Prostate gland (tissue), 2 donors: ENCODE measurements at places on chromosomes 3 and 15. TPM values are rescaled to one million over a fixed set of nuclear protein-coding genes. Genes with fewer than 3 reads are reported as not detected.

The AGBL1 gene
- 0.23 TPM for total RNA-seq

The TTC21A gene
- total RNA-seq: 9.0 TPM

The TFG gene
- 80.6 TPM for total RNA-seq

The FNDC3B gene
- 62.4 TPM for total RNA-seq

DNA sequence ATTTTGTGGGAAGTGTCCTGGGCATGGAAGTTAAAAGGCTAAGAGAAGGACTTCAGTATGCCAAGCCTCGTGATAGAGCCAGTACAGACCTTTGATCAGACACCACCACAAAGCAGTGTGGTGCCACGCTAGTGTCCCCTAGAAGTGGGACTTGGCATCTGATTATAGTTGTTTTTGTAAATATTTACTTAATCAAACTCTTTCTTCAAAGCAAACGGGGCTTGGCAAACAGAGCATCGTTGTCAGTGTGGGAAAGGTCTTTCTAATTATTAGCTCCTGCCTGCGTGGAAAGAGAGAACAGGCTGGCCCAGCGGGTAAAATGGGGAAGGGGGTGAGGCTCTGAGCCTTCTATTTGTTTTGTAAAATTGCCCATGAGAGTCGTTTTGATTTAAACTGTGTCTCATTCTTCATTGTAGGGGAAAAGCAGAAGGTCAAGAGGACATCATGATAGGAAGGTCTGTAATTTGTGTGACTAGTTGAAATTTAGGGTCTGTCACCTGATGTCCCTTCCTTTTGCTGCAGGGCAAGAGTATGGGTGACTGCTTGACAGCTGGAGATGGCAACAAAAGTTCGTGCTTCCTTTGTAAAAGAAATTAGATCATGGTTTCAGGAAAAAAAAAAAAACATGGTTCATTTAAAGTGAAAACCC lies 105.0 kb downstream of the IQCH start:
- no peaks in the 10 kb centered on the region for H3K27me3 ChIP-seq
- no peaks in the 10 kb centered on the region for H3K36me3 ChIP-seq
- H3K27ac ChIP-seq: no peak overlapping the region
- no peak overlapping the region for H3K4me3 ChIP-seq

DNA sequence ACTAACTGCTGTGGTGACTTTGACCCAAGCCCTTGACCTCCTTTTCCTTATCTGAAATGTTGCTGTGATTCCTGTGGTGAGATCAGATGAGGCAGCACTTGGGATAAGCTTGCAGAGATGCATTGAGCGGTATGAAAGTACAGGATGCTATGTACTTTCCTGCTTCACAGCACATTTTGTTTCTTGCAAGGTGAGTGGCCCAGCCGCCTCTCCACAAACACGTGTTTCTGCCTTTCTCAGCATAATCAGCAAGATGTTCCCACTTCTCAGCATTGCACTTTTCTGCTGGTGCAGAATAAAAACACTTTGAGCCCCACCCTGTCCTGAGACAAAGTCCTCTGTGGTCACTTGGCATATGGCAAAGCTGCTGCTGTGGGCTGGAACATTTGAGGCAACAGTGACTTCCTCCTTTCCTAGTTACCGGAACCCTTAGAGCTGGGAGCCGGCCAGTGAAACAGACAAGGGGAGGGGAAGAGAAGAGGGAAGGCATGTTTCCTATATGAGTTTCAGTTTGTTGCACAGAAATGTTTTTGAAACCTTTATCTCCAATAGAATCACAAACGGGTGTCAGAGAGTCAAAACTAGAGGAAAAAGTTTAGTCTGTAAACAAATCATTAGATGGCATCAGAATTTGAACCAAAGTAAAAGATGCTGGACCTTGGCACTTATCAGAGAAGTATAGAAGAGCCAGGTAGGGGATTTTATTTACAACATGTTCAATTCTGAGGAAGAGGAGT lies 5.0 kb downstream of the NUDT16 start:
- H3K27me3 ChIP-seq: no peaks in the 10 kb centered on the region
- no peaks in the 10 kb centered on the region for H3K4me1 ChIP-seq
- peak; percentile 12 for DNase-seq
- H3K27ac ChIP-seq: no peak overlapping the region
- no peaks in the 10 kb centered on the region for H3K36me3 ChIP-seq

DNA sequence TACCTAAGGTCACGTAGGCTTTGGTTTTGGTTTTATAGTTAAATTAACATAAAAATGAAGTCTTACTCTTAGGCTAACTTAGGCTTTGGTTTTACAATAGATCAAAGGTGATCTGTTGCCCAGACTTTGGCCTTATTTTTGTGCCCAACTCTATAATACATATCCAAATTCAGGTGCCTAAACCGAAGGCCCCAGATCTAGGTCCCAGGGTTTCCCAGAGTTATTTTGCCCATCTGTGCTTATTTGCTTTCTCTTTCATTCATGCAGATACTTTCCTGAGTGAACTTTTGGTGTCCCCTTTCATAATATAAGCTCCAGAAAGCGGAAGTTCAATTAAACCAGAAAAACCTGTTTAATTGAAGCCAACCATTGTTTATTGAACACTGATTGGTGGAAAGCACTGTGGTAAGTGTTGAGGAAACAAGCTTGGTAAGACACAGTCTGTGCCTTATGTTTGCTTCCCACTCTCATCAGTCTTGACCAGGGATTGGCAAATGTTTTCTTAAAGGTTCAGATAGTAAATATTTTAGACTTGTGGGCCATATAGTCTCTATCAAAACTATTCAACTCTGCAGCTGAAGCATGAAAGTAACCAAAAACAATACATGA lies 209.7 kb downstream of the WDR72 start:
- no peaks in the 10 kb centered on the region for H3K27me3 ChIP-seq
- no peak overlapping the region for H3K27ac ChIP-seq
- no peak overlapping the region for H3K4me3 ChIP-seq
- no peaks in the 10 kb centered on the region for H3K4me1 ChIP-seq
